RKO (cell line): ENCODE measurements at places on chromosomes 16 and 17.

GRCh38 chr16:26863931-26864330, 202.8 kb upstream of the C16orf82 start:
- DNase-seq: no peak

DNA sequence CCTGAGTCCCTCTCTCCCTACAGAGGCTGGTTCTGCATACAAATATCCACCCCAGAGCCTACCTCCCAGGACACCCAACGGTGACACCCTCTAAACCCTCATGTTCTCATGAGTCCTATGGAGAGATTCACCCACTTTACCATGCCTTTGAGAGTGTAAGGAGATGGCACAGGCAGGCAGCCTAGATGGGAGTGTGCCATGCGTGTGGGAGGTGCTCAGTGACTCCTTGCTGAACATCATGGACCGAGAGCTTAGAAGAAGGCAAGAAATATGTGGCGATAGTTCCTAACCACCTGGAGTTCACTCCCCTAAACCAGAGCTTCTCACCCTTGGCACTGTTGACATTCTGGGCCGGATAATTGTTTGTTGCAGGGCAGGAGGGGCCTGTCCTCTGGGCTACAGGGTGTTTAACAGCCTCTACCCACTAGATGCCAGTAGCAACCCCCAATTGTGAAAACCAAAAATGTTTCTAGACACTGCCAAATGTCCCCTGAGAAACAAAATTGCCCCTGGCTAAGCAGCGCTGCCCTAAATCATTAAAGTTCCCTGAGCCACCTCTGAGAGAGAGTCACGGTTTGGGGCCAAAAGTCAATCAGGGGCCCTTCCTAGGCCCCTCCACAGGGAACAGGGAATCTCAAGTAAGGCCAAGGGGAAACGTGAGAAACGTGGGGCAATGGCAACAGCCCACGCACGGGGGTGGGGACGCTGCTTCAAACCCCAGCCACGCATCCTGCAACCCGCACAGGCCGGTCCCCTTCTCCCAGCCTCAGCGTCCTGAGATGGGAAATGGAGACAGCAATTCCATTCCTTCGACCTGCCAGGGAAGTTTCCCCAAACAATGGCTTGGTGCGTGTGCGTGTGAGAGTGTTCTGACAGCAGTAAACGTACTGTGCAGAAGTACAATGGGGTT, 66.8 kb downstream of the C16orf78 start:
- DNase-seq: no peak

DNA sequence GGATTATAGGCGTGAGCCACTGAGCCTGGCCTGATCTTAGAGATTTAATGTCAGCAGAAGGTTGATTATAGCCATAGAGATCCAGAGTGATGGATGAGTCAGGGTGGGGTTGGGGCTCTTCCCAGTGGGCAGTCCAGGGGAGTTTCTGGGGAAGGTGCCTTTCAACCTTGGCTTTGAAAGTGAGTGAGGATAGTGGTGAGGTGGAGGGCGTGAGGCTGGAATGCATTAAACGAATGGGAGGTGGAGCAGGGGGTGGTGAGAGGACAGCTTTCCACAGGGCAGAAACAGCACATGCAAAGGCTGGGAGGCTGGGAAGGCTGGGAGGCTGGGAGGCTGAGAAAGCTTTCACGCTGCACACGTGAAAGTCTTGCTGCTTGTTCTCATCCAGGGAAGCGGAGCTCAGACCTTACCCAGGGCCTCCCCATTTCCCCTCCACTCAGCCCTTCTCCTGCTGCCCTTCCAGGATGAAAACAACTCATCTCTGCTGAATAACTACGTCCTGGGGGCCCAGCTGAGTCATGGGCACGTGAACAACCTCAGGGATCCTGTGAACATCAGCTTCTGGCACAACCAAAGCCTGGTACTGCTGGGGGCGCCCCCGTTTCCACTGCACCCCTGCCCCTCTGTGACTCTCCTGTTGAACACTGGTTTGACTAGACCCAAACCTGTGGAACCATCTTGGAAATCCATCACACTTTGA, 22.3 kb downstream of the ADGRG5 start:
- DNase-seq: peak; percentile 40

- no peak for DNase-seq
These were observed 12.9 kb upstream of the SEC14L1 start for GRCh38 chr17:77127735-77128361.

GRCh38 chr17:61284174-61284573, 115.5 kb upstream of the TBX2 start:
- DNase-seq: no peak

DNA sequence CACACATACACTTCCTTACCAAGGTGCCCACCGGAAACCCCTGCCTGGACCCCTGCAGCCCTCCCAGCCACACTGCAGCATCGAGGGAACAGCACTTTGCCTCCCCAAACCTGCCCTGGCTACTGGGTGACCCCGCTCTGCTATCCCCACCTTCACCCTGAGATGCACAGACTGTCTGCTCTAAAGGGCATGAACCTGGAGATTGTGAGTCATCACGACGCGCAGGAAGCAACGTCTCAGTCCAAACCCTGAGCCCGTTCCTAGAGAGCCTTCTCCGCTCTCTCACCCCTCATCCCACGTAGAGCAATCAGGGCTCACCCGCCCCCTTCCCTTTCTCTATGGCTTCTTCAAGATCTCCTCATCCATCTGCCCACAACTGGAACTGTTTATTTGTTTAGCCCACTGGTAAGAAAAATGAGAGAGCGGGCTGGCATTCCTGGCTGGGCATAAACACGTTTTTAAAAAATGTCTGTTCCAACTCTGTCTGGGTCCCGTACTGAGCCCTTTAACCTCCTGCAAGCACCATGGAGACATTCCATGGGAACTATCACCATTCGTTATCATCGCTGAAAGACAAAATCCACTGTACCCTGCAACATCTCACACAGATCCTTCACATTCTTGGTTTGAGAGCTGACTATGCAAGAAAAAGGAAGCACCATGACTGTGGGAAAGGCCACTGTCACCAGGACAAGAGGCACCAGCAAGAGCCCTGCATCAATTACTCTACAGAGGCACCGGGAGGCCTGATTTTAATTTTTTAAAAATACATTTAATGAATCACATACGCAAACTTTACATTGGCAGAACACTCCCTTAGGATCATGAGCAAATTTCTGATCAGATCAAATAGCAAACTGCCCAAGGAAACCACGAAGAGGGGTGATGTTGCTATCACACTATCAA, 28.2 kb downstream of the ZFHX3 start:
- peak; percentile 16 for DNase-seq

DNA sequence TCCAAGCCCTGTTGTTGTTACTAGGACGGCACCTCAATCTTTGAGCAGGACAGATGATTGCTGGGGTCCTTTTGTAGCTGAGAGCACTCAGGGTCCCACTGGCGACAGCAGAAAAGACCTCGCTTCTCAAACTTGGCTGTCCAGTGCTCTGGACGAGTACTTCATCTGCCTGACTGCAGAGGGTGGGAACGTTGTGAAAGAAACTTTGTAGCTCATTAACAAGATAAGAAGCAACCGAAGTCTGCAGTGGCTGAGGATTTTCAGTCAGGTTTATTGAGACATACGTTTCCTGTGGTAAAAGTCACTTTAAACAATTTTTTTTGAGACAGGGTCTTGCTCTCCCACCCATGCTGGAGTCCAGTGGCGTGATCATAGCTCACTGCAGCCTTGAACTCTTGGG, 191.7 kb downstream of the PRKCB start:
- DNase-seq: no peak

DNA sequence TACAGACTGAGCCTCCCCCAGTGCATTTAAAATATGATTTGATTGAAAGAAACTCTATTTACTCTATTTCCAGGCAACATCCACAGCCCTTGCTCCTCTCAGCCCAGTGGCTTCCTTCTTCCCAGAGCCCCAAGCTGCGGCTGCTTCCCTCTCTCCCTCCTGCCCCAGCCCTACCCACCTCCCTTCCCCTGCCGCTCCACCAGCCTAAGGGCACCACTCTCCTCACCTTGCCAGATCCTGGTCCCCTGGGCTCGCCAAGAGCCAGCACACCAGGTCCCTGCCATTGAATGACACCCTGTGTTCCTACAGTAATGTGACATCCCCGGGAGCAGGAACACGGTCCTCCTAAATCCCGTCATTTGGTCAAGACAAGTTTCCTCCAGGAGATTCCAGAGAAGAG, 236.0 kb downstream of the RBFOX3 start:
- no peak for DNase-seq

GRCh38 chr16:83117810-83118209, 491.0 kb downstream of the CDH13 start:
- DNase-seq: no peak

DNA sequence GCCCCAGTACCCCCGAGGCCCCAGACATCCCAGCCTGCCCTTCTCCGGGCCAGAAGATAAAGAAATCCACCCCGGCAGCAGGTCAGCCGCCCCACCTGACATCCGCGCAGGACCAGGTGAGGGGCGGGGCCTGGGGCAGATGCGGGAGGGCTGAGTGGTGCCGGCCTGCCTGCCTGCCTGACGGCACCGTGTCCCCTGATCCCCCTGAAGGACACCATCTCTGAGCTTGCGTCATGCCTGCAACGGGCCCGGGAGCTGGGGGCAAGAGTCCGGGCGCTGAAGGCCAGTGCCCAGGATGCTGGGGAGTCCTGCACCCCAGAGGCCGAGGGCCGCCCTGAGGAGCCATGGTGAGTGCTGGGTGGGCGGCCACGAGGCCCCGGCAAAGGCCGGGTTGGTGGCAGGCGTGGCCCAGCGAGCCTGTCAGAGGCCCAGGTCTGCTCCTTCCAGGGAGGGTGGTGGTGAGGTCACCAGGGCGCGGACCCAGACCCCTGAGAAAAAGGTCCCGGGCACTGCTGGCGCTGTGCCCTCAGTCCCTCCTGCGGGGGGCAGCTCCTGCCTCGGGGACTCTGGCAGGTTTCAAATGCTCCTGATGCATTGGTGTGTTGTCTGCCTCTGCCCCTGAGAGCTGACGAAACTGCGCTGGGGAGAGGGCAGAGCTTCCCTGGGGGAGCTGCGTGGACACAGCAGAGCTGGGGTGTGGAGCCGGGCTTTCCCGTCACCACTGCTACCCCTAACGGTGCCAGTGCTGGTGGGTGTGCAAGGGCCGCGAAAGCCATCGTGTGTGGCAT, 1.2 kb downstream of the CDT1 start:
- peak; percentile 48 for DNase-seq

DNA sequence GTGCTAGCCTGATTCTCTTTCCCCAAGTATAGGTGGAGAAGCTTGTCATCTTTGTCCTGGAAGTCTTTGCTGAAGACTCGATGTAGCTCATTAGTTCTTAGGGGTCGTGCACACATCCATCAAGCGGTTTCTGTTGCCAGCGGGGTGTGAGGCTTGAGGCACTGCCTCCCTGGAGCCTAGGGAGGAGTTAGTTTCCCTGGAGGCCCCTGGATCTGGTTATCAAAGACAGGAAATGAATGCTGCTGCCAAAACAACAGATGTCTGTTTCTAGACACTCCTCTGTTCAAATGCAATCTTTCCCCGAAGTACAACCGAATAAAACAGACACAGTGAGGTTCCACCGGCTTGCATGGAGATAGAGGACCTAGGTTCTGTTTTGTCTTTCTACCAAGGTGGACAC, 17.5 kb downstream of the HS3ST4 start:
- DNase-seq: no peak

DNA sequence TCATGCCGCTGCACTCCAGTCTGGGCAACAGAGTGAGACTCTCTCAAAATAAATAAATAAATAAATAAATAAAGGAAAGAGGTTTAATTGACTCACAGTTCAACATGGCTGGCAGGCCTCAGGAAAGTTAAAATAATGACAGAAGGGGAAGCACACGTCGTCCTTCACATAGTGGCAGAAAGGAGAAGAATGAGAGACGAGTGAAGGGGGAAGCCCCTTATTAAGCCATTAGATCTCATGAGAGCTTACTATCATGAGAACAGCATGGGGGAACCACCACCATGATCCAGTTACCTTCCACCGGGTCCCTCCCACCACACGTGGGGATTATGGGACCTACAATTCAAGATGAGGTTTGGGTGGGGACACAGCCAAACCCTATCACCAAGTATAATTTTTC, 54.5 kb downstream of the PAFAH1B1 start:
- no peak for DNase-seq

GRCh38 chr17:57724026-57724728, 20.9 kb downstream of the CCDC182 start:
- no peak for DNase-seq

DNA sequence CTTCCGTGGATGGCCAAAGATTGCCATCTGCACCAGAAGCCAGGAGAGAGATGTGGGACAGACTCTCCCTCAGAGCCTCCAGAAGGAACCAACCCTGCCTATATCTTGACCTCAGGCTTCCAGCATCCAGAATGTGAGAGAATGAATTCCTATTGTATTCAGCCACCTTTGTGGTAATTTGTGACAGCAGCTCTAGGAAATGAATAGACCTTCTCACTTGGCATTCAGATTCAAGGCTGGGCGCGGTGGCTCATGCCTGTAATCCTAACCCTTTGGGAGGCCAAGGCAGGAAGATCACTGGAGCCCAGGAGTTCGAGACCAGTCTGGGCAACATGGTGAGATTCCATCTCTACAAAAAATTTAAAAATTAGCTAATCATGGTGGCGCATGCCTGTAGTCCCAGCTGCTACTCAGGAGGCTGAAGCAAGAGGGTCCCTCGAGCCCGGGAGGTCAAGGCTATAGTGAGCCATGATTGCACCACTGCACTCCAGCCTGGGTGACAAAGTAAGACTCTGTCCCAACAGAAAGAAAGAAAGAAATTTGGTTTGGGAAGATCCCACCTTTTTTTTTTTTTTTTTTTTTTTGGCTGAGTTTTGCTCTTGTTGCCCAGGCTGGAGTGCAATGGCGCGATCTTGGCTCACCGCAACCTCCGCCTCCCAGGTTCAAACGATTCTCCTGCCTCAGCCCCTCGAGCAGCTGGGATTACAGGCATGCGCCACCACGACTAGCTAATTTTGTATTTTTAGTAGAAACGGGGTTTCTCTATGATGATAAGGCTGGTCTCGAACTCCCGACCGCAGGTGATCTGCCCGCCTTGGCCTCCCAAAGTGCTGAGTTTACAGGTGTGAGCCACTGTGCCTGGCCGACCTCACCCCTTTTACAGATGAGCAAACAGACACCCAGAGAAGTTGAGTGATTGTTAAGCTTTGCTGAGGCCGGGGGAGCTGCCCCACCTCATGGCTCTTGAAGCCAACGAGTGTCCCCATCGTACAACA, 4.3 kb upstream of the CPSF4L start:
- no peak for DNase-seq

GRCh38 chr17:40820228-40820838, 2.1 kb downstream of the KRT10 start:
- peak; percentile 19 for DNase-seq

- DNase-seq: no peak
These were observed 317 bp downstream of the CLTC start for GRCh38 chr17:59620064-59620359.

DNA sequence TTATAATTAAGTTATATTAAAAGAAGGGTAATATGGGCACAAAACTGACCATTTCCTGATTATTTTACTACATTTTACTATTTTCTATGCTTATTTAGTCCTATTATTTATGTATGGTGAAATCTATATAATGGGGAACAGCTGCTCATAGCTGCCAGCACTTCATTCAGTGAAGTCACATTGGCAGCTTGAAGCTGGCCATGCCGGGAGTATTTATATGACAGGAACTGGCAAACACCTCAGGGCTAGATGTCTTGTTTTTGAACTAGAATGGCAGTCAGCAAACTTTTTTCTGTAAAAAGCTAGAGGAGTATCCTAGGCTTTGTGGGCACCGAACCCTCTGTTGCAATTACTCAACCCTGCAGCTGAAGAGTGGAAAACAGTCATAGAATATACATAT, 104.1 kb downstream of the CDH13 start:
- DNase-seq: no peak
